ENCODE measurements at places on chromosomes 6 and 20.

DNA sequence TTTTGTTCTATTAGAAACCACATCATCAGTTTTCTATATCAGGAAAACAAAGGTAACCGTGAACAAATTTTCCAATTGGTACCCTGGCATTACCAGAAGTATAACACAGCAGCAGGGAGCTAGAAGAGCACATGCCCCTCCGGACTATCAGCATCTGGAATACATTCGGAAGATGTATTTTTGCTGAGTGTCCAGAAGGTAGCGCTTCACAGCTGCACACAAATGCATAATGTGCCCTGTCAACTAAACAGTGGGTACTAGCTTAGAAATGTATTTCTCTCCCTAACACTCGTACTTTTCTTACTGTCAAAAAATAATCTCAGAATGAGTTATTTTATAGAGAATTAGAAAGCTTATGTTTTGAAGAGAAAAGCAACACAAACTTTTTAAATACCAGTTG is 77.6 kb downstream of the HUS1B start:
- no peak for DNase-seq

- DNase-seq = no peak
Measured at GRCh38 chr6:113805173-113805790, 51.9 kb upstream of the MARCKS start.

DNA sequence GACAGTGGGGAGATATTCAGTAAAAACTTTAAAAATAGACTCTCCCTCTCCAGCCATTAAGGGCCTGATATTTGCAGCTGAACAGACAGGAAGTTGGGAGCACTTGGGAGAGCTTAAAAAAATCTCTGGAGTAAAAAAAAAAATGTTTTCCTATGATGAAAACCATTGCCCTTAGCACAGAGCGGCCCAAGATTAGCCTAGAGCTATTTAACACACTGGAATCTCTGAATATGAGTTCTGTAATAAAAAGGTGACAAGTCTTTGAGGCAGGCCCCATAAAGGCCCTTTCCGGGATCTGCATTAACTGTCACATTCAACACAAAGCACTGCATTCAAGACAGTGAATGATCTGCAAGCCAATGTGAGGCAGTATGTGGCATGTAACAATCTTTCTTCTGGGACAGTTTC is 393.7 kb downstream of the ZFAND3 start:
- DNase-seq = no peak

GRCh38 chr6:105728995-105729394 is 326.1 kb upstream of the PREP start:
- DNase-seq = no peak

GRCh38 chr6:32664354-32664753 is 2.1 kb downstream of the HLA-DQB1 start:
- DNase-seq = no peak

DNA sequence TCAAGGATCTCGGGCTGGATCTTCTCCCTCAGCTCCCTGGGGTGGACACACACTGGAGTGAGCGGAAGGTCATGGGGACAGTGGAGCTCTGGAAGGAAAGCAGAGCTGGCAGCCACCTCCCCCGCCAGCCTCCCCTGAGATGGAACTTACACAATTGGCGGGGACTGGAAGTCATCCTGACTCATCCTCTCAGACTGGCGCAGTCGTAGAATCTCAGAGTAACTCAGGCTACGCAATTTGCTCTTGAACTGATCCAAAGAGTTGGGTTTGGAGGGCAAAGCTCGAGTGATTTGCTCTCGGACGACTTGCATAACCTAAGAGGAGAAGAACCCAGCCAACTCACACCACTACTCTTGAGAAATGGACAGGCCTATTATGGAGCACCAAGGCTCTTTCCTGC is 34.8 kb downstream of the ELMO2 start:
- no peak for DNase-seq

DNA sequence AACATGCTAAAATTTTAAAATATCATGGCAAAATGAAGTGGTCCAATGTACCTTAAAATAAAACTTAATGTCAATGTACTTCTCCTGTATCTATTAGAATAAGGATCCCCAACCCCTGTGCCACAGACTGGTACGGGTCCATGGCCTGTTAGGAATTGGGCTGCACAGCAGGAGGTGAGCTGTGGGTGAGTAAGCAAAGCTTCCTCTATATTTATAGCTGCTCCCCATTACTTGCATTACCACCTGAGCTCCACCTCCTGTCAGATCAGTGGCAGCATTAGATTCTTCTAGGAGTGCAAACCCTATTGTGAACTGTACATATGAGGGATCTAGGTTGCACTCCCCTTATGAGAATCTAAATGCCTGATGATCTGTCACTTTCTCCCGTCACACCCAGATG is 86.0 kb downstream of the SLC16A10 start:
- no peak for DNase-seq

GRCh38 chr20:46791722-46792416 is 82.4 kb downstream of the SLC2A10 start:
- no peak for DNase-seq

- no peak for DNase-seq
Measured at GRCh38 chr20:17545127-17545526, 13.9 kb upstream of the BFSP1 start.

DNA sequence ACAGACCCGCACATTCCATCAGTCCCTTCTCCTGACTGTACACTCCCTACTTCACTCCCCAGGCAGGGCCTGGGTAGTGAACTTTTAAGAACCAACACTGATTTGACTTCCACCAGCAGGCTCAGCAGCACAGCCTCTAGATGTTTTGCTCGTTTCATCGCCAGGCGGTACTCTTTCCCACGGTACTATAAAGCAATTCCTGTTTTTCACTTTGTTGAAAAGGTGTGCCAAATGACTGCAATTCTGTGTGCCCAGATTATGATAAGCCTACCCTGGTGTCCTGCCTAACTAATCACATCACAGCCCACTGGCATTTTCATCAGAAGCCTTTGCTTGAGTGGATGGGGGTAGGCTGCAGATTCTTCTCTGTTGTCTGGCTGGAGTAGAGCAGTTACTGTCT is 12.9 kb upstream of the WTAP start:
- no peak for DNase-seq

GRCh38 chr6:31579119-31579505 is 3.1 kb downstream of the LTB start:
- DNase-seq = no peak

- no peak for DNase-seq
Measured at GRCh38 chr6:99993533-99994251, at the start of gene MCHR2. TSS of gene MCHR2 (minus strand) at chr6:99994223. CDS start at chr6:99956147, 38,076 bp downstream.

GRCh38 chr6:35955071-35955470 is 34.2 kb upstream of the SRPK1 start:
- no peak for DNase-seq

DNA sequence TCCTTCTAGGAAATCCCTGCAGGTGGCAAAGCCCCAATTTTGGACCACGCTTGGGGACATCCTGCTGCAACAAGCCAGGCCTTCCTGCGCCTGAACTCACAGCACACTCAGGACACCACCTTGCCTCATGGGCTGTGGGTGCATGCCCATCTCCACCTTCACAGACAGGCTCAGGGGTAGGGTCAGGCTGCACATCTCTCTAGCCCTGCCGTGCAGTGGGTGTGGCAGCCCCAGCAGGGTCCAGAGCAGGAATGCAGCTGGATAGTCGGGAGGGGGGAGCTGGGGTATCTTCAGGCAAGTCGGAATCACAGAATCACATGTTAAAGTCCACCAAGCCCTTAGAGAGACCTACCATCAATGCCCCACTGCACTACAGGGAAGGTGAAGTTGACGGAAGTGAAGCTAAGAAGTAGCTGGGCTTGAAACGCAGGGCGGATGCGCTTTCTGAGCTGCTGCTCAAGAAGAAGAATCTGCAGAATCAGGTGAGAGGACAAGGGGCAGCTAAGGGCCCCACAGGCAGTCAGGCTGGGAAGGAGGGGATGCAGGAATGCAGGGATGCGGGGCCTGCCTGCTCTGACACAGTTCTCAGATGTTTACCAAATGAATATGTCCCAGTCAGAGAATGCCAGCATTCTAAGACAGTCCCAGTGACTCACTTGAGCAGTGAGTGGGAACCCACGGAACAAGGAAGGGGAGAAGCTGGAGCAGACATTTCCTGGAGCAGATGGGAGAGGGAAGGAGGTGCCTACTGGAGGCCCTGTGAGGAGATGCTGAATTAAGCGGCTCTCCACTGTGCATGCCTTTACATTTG is 11.3 kb downstream of the SERPINB6 start:
- no peak for DNase-seq

- DNase-seq = no peak
Measured at GRCh38 chr6:89500611-89501010, 67.7 kb downstream of the ANKRD6 start.

DNA sequence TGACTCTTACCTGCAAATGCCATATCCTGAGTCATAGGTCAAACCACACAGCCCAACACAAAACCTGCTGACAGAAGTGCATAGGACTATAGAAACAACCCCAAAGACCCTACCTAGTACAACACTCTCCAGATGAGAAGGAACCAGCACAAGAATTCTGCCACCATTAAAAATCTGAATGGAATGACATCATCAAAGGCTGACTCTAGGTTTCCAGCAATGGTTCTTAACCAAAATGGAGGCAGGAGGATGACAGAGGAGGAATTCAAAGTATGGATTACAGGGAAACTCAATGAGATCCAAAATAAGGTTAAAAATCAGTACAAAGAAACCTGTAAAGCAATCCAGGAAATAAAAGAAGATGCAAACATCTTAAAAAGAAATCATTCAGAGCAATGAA is 31.2 kb downstream of the OR14J1 start:
- DNase-seq = no peak

DNA sequence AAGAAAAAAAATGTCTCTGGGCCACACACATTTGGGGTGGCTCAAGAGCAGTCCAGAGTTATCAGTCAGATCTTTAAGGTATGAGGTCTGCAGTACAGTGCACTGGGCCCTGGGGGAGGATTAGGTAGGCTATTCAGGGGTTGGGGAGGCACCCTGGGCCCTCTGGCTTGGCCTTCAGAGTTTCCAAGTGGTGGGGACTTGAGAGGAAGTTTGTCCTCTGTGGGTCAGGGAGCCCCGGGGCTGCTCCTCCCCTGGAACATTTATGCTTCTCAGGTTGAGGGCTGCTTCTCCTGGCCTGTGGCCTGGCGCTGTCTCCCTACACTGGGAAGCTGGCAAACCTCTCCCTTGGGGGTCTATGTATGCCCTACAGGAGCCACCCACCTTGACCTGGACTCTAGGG is 46.0 kb downstream of the PTK7 start:
- no peak for DNase-seq

GRCh38 chr6:11194356-11195218 is 37.9 kb downstream of the NEDD9 start:
- no peak for DNase-seq

DNA sequence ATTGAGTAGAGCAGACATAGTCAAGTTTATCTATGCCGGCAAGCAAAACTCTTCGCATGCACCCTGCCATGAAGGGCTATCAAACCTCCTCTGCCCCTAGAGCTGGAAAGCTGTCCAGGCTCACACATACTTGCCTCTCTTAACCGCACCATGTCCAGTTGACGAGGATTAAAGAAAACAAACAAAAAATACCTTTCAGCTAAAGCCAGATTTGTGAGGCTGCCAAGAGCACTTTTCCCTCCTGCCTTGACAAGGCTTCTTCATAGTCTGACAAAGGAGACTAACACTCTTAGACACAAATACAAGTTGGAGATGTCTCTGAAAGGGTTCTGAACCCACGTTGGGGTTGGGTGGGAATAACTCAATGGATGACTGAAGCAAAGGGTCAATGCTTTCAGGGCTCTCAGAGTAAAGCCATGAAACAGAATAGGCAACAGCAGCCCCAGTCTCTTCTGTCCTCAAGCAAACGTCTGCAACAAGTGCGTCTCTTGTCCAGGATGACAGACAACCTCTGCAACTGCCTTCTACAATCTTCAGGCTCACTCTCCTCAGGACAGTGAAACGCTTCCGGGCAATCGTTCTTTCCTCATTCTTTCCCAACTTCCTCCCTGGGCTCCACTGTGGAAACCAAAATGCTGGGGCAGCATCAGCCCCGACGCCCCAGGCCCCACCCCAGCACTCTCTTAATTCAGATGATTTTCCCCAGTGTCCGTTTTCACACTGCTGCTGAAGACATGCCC is 57.8 kb downstream of the AGPAT4 start:
- DNase-seq = no peak

- no peak for DNase-seq
Measured at GRCh38 chr6:129521946-129522345, 188.0 kb downstream of the ARHGAP18 start.

DNA sequence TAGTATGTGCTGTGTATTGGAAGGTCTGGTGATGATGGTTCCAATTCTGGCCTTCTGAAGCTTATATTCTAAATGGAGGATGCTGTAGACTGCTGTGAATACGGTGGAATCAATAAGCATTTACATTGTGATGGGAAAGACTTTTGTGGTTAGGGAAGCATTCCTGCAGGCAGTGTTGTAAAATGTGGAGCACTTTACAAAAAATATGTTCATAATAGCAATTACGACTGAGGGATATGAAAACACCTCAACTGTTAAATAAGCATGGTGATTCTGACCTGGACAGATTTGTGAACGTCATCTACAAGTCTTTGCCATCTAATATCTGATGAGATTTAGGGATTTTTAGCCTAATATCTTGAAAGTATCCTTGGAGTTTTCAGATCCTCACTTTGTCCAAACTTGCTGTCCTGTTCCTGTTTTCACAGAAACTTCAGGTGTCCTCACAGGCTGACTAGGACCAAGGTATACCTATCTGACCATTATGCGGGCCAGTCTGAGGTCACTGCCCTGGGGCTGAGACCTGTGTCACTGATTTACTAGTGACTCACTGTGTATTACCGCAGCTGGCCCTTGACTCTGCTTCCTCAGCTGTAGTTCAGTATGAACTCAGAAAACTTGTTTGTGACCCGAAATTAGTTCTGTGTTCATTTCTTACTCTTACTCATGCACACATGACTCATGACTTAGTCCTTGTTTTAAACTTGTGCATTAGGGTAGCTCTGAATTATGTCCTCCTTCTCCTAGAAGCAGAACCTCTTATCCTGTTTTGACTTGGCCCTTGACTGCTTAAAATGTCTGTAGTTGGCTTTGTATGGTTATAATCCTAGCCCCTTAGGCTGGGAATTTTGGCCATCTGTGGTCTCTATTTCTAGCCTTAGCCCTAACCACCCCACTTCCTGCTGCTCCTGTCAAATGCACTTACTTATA is 343.0 kb downstream of the CDKAL1 start:
- DNase-seq = no peak

GRCh38 chr20:37564388-37565133 is 36.9 kb upstream of the BLCAP start:
- DNase-seq = peak; percentile 15

- no peak for DNase-seq
Measured at GRCh38 chr20:1467355-1468116, 887 bp upstream of the NSFL1C start.

GRCh38 chr20:13494019-13494418 is 144.7 kb downstream of the TASP1 start:
- no peak for DNase-seq

DNA sequence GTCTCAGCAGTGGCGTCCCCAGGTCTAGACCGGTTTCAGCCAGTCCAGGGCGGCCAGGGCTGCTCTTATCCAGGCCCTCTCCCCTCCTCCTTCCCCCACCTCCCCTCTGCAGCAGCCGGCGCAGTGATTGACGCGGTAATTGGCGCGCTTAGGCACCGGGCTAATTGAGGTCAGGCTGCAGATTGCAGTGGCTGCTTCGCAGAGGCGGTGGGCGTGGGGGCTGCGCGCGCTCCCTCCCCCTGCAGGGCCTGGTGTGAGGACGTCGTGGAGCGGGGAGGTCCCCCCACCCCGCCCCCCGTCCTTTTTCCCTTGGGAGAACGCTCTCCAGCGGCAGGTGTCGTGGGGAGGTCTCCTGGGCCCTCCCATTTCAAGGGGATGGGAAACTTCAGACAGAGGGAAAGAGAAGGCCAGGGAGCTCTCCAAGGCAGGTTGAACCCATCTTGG is 70.4 kb upstream of the BLCAP start:
- no peak for DNase-seq

- DNase-seq = no peak
Measured at GRCh38 chr20:8094850-8095249, 37.2 kb upstream of the PLCB1 start.

- no peak for DNase-seq
Measured at GRCh38 chr6:166658115-166658791, 31.2 kb upstream of the RPS6KA2 start.

Data from hypothalamus (tissue), 51 donors.